Choroid plexus epithelial cell (primary cell): ENCODE measurements at places on chromosomes 1 and 21.

GRCh38 chr1:220222939-220223338 lies 49.3 kb downstream of the RAB3GAP2 start:
- DNase-seq: peak; percentile 9

GRCh38 chr1:211517006-211517405 lies 25.0 kb upstream of the RD3 start:
- DNase-seq: no peak

DNA sequence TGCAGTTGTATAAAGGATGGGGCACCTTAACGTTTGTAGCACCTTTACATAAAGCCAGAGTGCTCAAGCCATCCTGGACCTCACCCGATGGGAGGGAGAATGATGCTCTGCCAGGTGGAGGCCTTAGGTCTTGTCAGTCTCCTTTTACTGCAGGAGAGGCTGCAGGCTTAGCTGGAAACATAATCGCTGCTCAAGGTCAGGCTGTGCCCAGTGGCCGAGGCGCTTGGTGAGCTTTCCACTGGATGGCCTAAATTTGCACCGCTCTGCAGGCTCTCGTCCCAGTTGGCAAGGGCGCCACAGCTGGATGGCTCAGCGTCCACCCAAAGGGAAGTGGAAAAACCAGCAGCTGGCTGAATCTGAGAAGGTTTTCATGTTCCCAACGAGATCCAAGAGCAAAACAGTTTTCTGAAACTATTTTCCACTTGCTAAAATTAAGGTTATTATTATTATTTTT lies 438.9 kb downstream of the CAMTA1 start:
- no peak for DNase-seq

DNA sequence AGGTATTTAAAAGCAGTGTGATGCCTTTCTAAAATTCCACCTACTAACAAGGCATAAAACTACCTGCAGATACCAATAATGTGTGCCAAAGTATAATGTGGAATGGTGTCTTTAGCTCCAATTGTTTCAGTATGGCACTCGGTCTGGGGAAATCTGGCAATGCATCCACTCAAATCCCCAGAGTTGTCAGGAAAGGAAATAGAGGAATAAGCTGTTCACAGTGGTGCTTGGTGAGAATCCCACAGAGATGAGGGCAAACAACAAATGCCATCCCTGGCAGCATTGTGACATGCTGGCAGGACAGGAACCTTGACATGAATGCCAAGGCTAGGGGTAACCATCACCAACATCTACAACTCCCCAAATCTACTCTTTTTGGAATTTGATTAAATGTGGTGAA lies 240.7 kb downstream of the BARHL2 start:
- DNase-seq: no peak

DNA sequence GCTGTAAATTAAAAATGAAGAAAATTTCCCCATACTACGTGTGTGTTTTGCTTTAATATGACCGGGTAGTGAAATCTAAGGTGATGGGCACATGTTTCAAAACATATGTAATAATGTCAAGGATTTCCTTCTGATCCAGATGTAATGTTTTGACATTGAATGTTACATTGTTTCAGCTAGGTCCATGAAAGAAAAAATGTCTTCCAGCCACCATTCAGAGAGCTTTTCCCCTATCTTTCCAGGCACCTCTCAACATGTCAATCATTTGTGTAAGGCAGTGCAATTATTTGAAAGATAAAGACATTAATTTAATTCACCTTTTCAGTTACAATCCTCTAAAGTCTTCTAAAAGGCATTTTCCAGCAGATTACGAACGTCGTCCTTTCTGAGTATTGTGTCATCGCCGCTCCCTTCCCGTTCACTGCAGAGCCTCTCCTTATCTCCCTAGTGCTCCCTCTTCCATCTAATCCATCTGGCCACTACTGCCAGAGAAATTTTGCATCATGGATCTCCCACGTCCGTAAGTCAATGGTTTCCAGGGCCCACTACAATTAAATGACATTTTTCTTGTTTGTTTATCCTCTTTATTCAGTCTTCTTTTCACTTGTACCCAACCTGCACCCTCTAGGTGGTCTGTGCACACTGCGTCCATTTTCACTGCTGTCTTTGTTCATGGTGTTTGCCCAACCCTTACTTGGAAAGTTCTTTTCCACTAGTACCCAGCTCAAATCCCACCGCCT lies 1.3 kb upstream of the VAMP3 start:
- DNase-seq: no peak

- DNase-seq: peak; percentile 37
Observed at GRCh38 chr1:157170677-157171515, 32.7 kb upstream of the ETV3 start.

- DNase-seq: no peak
Observed at GRCh38 chr1:109621379-109622136, 1.9 kb downstream of the AMPD2 start.

GRCh38 chr1:18360251-18360650 lies 120.5 kb upstream of the KLHDC7A start:
- no peak for DNase-seq

DNA sequence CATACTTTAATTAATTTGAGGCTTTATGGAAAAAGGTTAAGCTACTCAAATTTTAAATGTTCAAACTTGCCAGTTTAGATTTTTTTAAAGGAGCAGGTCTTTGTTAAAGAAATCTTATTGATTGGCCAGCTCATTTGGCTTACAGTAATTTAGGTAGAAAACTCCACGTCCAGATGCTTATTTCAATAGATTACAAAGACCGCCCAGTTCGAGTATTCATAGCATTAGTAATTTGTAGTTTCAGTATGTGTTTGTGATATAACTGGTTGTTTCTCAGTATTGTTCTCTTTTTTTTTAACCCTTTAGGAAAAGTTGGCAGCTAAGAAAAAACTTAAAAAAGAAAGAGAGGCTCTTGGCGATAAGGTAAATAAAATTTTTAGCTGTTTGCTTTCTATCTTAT lies 1.6 kb downstream of the RPF1 start:
- no peak for DNase-seq

GRCh38 chr1:29539971-29540370 lies 303.6 kb downstream of the PTPRU start:
- DNase-seq: no peak

GRCh38 chr1:22806584-22806983 lies 95.9 kb downstream of the EPHB2 start:
- DNase-seq: no peak

- DNase-seq: peak; percentile 81
Observed at GRCh38 chr1:9275567-9276034, 17.1 kb upstream of the SPSB1 start.

- no peak for DNase-seq
Observed at GRCh38 chr1:44784094-44785028, 3.6 kb downstream of the BEST4 start.

- DNase-seq: no peak
Observed at GRCh38 chr1:116503546-116504307, 67.1 kb downstream of the CD58 start.

DNA sequence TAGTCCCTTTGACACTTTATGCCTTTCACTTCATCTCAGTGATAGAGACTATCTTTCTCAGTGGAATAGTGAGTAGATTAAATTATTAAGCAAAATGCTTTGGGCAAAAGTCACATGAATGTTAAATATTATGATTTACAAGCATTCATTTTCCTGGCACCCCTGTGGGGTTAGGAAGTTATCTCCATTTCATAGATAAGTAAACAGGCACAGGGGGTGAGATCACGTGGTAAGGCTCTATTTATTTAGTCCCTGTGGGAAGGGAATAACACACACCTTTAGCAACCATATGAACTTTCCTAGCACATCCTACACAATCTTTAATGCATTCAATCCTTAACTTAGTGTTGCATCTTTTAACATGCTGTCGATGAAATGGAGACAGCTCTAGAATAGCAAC lies 12.3 kb downstream of the PSMB2 start:
- DNase-seq: no peak

GRCh38 chr1:109350655-109351054 lies 43.8 kb upstream of the MYBPHL start:
- no peak for DNase-seq

GRCh38 chr1:65357291-65357960 lies 48.1 kb downstream of the DNAJC6 start:
- DNase-seq: no peak

- DNase-seq: no peak
Observed at GRCh38 chr1:53663529-53664300, 75.2 kb downstream of the GLIS1 start.

GRCh38 chr1:33369764-33370163 lies 48.9 kb upstream of the A3GALT2 start:
- DNase-seq: no peak

- no peak for DNase-seq
Observed at GRCh38 chr1:64424412-64424811, 45.5 kb upstream of the CACHD1 start.

DNA sequence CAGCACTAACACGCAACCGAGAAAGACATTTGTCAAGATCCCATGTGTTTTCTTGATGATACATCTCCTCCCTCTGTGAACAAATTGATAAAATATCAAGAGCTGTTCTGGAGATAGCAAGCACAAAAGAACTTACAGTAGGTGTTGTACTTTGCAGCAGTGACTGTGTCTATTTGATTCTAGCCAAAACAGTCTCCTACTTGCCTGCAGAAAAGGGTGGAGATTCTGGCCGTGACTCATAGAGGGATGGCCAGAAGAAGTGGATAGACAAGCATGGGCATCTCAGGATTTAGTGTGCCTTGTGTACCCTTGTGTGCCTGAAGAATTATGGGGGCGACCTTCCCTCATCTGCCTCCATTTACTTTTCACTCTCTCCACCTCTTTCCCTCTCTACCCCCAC lies 458.4 kb upstream of the LRRC7 start:
- DNase-seq: no peak

DNA sequence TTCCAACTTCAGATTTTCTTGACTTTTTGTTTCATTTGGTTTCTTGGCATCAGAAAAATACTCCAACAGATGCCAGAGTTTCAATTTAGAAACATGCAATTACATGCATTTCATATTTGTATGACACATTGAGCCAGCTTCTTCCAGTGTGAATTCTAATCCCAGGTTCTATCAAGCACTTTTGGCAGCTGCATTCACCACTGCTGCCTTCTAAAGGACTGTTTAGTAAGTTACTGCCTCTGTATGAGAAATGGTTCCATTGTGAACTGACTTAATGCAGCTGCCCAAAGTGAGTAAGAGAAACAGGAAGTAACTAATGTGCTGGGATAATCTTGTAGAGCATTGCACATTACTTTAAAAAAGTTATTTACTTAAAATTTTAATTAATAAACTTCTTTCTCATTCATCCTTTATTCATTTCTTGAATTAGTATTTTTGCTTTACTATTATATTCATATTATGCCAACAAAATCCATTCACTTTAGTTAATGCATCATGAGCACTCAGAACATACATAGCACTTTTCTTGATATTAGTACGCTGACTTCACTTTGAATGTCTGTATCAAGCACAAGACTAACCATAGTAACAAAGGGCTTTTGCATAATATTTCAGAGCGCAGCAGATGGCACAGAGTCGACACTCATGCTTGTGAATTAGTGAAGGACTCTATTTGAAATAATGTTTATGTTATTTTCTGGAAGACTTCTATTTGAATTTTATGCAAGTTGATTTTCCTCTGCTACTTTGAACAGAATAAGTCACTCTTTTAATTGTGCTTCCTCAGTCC lies 9.8 kb downstream of the RGS18 start:
- DNase-seq: peak; percentile 38

GRCh38 chr1:10188133-10188650 lies 22.2 kb upstream of the KIF1B start:
- DNase-seq: no peak

DNA sequence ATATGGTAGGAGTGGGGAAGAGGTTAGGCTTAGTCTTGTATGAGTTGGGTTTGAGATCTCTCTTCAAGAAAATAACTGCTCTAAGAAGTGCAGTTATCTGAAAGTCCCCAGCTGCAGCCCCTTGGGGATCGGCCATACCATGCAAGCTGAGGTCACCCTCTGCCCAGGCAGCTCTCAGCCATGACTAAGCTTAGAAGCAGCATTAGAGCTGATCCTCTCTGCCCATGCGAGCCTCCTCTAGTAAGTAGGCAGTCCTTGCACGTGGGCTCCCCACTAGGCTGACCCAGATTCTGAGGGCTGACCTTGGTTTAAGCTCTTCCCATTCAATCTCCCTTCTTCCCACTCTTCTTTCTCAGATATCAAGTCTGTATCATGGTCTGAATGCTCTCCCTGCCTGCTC lies 121.0 kb upstream of the UBE2U start:
- peak; percentile 61 for DNase-seq

GRCh38 chr1:94550800-94551241 lies 9.3 kb upstream of the F3 start:
- peak; percentile 47 for DNase-seq

DNA sequence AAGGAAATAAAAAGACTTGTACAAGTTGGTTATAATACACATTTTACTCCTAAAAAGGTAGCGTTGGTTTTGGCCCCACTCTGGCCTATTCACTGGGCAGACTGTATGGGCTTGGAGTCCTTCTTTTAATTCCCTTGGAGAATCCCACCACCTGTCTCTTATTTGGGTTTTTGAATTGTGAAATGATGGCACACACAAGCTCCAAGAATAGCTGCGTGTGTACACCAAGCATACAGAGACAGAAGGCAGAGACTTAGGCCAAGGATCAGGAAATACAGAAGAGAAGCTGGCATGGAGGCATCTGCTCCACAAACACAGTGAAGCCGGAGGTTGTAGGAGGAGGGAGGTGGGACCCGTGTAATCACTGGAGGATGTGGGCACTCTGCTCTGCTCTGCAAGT lies 29.1 kb downstream of the DDR2 start:
- no peak for DNase-seq

- peak; percentile 34 for DNase-seq
Observed at GRCh38 chr1:66211521-66211920, 322.4 kb upstream of the SGIP1 start.

GRCh38 chr1:117051224-117052064 lies 8.7 kb upstream of the TTF2 start:
- no peak for DNase-seq

- no peak for DNase-seq
Observed at GRCh38 chr21:27333096-27333495, 366.2 kb upstream of the ADAMTS5 start.

GRCh38 chr1:174995916-174996315 lies 3.8 kb upstream of the CACYBP start:
- peak; percentile 67 for DNase-seq

GRCh38 chr1:196461521-196461920 lies 146.7 kb downstream of the KCNT2 start:
- DNase-seq: no peak

GRCh38 chr1:89523572-89524368 lies 859 bp upstream of the LRRC8B start:
- peak; percentile 35 for DNase-seq

GRCh38 chr21:45889961-45890360 lies 91.6 kb upstream of the COL6A1 start:
- no peak for DNase-seq

GRCh38 chr1:23904748-23905357 lies 8.3 kb downstream of the CNR2 start:
- DNase-seq: no peak

GRCh38 chr1:52567943-52568342 lies 15.1 kb upstream of the TUT4 start:
- peak; percentile 41 for DNase-seq

- no peak for DNase-seq
Observed at GRCh38 chr1:85708829-85709227, 595 bp upstream of the ZNHIT6 start.

- no peak for DNase-seq
Observed at GRCh38 chr1:230163719-230164118, 96.7 kb downstream of the GALNT2 start.
